ENCODE measurements at places on chromosomes 3 and 15.

- peak; percentile 46 for DNase-seq
These were observed 261.6 kb upstream of the LMCD1 start for GRCh38 chr3:8239718-8240695.

DNA sequence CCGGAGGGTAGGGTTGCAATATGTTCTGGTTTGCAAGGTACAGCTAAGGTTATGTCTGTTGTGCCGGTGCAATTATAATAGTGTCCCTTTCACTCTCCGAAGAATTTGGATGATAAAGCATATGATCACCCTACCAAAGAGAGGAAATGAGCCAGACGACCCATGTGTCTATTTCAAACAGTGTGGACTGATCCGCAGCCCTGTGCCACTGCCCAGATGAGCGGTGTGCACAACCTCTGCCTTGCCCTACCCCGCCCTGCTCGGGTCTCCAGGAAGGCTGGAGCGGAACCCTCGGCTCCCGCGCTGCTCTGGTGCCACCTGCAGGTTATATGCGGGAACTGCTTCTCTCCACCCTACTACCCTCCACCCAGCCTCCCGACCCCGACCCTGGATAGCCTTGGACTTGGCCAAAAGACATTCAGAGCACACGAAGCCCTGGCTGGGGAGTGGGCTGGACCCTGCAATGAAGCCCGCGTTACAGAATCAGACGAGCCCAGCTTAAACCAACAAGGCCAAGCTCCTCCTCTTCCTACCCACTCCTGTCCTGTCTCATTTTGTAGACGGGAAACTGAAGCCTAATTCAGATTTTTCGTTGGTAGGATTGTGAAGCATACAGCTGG lies 68.4 kb upstream of the CHRNB4 start:
- peak; percentile 34 for DNase-seq

DNA sequence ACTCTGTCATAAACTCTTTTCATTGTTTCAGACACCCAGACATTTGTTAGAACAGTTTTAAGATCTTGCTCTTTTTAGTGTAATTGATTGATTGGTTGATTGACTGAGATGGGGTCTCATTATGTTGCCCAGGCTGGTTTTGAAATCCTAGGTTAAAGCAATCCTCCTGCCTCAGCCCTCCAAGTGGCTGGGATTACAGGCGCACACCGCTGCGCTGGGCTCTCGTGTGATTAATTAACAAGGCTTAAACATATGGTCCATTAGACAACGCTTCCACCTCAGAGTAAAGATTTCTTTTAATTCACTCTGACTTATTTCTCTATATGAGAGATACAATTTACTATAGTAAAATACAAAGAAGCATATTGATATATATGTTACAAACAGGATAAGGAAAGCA lies 114.0 kb upstream of the C2CD4B start:
- DNase-seq: no peak

DNA sequence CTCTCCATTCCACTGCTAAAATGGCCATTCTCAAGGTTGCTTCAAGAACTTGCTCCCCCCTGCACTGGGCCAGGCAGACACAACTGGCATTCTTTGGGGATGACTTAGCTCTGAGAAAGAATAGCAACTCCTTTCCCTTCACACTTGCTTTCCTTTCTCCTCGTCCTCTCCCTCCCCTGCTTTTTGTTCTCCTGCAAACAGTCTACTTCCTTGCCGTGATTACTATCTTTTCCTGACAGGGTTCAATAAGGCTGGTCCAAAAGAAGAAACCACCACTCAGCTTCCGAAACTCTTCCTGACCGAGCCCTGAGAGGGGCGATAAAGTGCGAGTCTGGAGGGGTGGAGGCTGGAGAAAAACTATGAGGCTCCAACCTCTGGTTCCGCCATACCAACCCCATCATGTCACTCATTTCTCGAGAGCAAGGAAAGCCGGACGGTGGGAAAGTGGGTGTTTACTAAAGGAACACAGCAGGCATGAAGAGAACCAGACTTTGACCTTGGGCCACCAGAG lies 5.0 kb downstream of the AMOTL2 start:
- DNase-seq: no peak

- no peak for DNase-seq
These were observed 70.2 kb upstream of the CORO2B start for GRCh38 chr15:68508485-68509189.

DNA sequence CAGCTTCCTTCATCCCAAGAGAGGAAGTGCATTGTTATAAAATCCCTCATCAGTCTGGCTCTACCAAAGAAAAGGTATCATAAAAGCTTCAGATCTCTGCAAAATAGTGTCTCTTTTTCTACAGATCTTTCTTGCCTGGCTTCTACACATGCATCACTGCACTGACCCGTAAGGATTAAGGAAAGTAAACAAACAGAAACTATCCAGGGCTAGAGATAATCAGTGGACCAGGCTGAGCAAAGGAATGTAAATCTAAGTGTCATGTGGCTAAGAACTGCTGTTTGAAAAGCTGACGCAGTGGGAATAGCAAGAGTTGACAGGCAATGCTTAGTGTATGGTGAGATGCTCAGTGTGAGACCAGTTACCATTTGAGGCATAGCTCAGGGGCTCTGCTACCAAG lies 339.7 kb downstream of the IL5RA start:
- no peak for DNase-seq

DNA sequence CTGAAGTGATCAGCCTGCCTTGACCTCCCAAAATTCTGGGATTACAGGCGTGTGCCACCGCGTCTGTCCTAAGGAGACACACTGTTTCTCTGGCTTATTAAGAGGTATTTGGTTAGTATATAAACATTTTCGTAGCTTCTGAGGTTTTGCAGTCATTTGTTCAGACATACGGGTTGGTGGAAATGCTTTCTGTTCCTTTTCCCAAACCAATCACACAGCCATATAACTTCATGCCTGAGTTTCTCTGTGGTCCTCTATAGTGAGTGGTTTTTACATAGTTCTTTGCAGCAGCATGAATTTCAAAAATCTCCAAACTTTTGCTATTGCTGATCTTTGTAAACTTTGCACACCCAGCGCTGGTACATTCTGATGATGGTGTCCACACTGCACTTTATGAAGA lies 100.5 kb downstream of the AKAP13 start:
- DNase-seq: no peak

DNA sequence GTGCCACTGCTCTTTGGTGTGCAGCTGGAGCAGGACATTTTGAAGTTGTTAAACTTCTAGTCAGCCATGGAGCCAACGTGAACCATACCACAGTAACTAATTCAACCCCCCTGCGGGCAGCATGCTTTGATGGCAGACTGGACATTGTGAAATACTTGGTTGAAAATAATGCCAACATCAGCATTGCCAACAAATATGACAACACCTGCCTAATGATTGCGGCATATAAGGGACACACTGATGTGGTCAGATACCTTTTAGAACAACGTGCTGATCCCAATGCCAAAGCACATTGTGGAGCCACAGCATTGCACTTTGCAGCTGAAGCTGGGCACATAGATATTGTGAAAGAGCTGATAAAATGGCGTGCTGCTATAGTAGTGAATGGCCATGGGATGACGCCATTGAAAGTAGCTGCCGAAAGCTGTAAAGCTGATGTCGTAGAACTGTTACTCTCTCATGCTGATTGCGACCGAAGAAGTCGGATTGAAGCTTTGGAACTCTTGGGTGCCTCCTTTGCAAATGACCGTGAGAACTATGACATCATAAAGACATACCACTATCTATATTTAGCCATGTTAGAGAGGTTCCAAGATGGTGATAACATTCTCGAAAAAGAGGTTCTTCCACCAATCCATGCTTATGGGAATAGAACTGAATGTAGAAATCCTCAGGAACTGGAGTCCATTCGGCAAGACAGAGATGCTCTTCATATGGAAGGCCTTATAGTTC lies 12.2 kb downstream of the FEM1B start:
- no peak for DNase-seq

- no peak for DNase-seq
These were observed 121.1 kb downstream of the TPRG1 start for GRCh38 chr3:189292667-189293484.

- no peak for DNase-seq
These were observed 45.0 kb downstream of the CLSTN2 start for GRCh38 chr3:139979991-139980390.

DNA sequence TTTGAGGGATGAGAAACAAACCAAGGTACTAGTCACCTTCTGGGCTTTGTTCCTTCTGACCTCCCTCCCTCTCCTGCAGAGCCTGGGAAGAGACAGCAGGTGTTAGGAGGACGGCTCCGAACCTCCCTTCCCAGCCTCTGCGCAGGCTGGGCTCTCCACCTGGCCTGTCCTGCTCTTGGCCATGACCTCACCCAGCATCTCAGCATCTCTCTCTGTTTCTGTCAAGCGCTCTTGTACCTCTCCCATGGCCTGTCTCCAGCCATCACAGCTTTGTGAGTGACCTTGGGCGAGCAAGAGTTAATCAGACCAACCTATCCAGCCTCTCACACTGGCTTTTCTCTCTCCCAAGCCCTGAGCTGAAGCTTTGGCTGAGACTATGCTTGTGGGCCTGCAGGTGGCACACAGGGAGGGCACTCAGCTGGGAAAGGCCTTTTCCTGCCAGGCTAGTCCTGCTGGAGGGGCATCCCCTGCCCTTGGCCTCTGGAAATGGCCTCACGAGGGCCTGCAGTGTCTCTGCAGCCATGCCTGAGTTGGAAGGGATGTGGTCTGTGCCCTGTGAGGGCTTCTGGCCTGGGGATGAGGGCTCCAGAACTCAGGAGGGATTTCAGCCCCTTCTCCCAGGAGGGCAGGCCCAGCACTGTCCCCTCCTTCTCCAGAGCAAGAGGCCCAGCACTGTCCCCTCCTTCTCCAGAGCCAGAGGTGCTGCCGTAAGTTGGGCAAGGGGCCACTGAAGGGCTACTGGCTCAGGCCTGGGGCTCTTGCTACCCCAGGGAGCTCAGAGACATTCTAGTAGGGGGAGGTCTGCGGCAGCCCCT lies 2.1 kb downstream of the CHST13 start:
- DNase-seq: no peak

DNA sequence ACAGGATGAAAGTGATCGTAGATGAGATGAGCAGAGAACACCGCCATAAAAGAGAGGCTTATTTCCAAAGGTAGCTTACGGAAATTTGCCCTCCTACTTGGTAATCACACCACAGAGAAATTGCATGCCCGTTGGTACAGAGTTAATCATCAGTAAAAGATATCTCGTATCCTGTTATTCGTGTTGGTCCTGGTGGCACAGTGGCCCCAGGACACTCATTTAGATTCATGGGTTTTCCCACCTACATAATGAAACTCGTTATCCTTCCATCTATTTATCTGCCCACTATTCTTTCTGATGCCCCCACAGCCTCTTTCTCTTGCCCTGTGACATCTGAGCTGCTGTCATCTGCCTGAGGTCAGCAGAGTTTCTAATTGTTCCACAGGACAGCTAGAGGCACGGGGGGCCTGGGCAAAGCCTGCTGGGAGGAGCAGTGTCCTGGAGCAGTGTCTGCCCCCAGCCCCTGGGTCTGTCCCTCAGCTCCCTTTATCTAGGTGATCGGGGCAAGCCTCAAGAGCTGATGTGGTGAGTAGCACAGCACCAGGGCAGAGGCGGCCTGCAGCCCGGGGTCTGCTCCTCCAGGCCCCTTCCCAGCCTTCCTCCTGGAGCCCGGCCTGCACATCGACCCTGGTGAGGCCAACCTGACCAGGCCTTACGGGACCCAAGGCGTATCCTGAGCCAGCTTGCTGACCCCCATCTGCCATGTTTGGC lies 42.2 kb downstream of the PXYLP1 start:
- no peak for DNase-seq

DNA sequence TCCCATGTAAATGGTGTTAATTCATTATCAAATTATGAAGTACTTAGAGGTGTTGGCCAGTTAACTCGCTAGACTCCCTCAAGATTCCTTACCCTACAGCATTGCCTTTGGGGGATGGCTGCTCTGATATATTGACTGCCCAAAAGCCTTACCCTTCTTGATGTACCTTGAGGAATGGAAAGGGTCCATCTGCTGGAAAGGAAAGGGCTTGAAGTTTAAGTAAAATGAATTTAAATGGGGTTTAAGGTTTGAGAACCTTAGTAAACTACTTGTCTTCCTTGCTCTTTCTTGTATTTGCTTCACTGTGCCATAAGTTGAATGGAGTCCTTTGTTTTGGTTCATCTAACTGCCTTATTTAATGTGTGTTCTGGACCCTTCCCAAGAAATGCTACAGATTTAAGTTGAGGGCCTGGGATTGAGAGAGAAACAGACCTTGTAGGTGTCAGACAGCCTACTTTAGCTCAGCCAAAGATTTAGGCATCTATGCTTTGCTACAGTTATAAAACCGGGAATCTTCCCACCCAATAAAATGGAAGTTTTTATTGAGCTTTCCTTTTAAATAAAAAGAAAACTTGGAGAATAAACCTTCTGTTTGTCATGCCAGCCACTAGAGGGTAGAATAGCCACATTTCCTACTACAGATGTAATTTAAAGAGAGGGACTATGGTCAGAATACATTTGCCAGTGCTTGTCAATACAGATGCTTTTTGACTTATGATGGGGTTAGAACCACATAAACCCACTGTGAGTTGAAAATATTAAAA lies 25.3 kb downstream of the CMSS1 start:
- peak; percentile 19 for DNase-seq

DNA sequence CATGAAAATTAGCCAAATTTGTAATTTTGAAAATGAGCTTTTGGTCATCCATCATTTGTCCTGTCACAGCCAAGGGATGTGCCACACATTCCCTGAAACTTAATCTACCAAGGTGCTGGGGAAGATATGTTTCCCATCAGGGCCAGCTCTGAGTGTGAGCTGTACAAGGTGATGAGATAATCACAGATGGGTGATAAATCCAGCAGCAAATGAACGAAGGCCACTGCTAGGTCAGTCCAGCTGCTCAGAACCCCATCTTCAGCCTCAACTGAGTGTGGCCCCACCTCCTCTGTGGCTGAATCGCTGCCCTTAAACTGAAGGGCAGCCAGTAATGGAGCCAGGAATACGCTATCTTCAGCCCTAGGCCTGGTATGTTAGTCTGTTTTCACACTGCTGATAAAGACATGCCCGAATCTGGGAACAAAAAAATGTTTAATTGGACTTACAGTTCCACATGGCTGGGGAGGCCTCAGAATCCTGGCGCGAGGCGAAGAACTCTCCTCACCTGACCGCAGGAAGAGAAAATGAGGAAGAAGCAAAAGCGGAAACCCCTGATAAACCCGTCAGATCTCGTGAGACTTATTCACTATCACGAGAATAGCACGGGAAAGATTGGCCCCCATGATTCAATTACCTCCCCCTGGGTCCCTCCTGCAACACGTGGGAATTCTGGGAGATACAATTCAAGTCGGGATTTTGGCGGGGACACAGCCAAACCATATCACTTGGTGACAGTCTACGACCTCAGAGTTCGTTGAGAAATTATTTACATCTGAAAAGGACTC lies 553.0 kb downstream of the NTRK3 start:
- no peak for DNase-seq

DNA sequence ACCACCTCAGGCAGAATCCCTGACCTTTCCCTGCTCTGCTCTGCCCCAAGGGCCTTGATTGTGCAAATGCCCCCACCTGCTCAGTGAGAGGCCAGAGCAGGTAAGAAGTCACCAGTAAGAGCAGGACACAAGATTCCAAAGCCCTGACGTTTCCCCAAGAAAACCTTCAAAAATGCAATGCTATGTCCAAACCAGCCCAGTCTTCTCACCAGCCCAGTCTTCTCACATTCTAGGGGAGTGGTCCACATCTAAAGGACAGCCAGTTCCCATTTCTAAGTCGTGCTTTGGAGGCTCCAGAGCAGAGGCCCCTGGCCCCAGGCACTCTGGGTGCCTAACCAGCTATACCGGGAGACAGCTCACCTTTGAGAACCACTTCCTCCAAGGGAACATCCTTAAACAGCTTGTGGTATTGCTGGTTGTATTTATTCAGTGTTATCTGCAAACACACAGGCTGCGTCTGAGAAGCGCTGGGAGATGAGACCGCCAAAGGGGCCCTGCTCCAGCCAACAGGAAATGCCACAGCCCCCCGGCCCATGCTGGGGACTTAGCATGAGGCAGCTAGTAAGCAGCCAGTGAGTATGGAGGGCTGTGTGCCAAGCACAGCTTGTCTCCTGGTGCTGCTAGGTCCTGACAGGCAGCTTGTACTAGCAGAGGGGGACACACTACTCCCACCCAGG lies 29.3 kb downstream of the GRAMD2A start:
- peak; percentile 97 for DNase-seq
